Peyer's patch (tissue), 4 donors: ENCODE measurements at places on chromosomes 13 and 19. TPM values are rescaled to one million over a fixed set of nuclear protein-coding genes. Genes with fewer than 3 reads are reported as not detected.

Gene LAIR1
- 12.7 TPM for total RNA-seq

Gene PEAK3
- total RNA-seq: 1.2 TPM

Gene TYK2
- 531 TPM for total RNA-seq

Gene C1QTNF9B
- total RNA-seq: not detected

DNA sequence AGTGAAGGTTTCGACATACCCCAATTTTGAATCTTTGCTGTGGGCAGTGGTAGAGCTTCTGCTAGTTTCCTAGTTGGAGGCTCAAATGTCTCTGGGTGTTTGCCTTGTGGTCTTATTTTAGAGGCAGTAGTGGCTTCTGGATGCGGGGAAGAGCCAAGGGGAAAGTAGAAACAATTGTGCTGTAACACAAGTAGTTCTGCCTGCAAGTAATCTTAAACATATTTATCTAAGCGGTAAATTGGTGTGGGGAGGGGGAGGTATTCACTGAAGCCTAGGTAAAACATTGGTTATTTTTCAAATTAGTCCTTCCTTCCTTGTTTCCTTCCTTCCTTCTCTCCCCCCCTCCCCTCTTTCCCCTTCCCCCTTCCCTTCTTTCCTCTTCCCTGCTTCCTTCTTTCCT, at the start of gene PCDH20:
PCDH20 (minus strand) TSS at position 101 of the 400 bp plus-strand sequence. CDS start 691 bp downstream, outside the sequence.
- no peak for DNase-seq

- DNase-seq: no peak
Measured at GRCh38 chr19:4596033-4596904, 36.8 kb upstream of the SEMA6B start.

DNA sequence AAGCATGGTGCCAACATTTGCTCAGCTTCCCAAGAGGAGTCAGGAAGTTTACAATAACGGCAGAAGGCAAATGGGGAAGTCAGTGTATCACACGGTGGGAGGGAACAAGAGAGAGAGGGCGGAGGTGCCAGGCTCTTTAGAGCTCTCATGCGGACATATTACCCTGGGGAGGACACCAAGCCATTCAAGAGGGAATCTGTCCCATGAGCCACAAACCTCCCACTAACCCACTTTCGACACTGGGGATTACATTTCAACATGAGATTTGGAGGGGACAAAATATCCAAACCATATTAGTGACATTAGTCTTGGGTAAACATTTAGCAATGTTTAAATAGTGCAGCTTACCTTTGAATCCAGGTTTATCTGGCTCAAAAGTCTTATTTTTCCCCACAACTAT, 69.9 kb downstream of the SLAIN1 start:
- no peak for DNase-seq

GRCh38 chr13:109593230-109593629, 193.2 kb downstream of the IRS2 start:
- no peak for DNase-seq

Gene NFIX
- 56.9 TPM for total RNA-seq

GRCh38 chr19:4593409-4593851, 33.9 kb upstream of the SEMA6B start:
- DNase-seq: no peak

Gene CFD
- 403 TPM for total RNA-seq

- no peak for DNase-seq
Measured at GRCh38 chr19:51108805-51109146, 567 bp upstream of the CTU1 start.

GRCh38 chr19:54275951-54276350, 5.0 kb downstream of the LILRB2 start:
- DNase-seq: no peak

DNA sequence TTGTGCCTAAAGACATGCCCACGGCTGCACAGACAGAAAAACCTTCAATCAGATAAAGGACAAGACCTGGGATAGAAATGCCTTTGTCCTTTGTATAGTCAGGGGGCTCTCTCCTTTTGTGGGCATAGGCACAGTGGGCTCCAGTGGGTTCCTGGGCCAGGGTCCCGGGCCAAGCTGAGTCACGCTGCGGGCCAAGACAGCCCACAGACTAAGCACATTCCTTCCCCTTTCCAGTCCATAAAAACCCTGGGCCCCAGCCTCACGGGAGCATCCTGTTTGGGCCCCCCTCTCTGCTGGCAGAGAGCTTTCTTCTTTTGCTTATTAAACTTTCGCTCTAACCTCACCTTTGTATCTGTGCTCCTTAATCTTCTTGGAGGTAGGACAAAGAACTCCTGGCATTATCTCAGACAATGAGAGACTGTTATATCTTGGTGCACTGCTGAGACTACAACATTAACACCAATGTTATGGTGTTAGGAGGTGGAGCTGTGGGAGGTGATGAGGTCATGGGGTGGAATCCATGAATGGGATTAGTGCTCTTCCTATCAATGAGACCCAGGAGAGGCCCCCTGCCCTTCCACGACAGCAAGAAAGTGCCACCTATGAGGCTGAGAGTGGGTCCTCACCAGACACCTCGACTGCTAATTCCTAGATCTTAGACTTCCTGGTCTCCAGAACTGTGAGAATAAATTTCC, 20.8 kb upstream of the FBXL3 start:
- DNase-seq: no peak

DNA sequence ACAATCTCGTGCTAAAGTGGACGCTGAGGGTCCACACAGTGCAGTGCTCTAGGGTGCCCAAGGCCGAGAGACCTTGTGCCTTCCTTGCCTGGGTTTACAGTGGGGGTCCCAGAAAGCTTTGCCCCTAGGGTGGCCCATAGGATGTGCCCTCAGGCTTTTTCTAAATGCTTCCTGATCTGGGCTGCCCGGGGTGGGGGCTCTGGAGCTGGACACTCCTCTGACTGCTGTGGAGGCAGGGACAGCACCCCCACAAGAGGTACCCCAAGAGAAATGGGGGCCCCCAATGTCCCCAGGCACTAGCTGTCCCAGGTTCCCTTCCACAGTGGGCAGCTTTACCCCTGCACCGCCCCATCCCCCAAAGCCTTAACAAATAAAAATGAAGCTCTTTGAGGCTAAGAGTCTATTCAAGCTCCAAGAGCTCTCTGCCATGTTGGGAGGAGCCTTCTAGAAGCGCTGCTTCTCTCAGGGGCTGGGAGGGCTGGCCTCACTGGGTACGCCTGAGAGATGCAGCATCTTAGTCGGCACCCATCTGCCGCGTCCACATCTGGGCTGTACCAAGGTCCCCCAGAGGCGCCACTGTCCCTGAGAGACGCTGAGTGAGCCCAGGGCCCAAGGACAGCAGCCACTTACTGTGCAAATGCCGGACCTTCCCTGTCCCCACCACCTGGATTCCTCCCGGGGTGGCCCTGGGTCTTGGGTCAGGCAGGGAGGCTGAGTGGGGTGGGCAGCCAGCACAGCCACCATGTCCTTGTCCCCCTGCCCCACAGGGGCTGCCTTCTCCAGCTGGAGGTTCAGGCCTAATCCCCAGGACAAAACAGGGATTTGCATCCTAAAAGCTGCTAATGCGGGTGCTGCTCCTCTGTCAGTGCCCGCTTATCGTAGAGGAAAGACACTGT, 27.4 kb downstream of the CEBPA start:
- DNase-seq: no peak
